ENCODE measurements at places on chromosomes 3 and 15.
A peak's percentile ranks its signal among the peaks of the same experiment; 100 is the strongest.

DNA sequence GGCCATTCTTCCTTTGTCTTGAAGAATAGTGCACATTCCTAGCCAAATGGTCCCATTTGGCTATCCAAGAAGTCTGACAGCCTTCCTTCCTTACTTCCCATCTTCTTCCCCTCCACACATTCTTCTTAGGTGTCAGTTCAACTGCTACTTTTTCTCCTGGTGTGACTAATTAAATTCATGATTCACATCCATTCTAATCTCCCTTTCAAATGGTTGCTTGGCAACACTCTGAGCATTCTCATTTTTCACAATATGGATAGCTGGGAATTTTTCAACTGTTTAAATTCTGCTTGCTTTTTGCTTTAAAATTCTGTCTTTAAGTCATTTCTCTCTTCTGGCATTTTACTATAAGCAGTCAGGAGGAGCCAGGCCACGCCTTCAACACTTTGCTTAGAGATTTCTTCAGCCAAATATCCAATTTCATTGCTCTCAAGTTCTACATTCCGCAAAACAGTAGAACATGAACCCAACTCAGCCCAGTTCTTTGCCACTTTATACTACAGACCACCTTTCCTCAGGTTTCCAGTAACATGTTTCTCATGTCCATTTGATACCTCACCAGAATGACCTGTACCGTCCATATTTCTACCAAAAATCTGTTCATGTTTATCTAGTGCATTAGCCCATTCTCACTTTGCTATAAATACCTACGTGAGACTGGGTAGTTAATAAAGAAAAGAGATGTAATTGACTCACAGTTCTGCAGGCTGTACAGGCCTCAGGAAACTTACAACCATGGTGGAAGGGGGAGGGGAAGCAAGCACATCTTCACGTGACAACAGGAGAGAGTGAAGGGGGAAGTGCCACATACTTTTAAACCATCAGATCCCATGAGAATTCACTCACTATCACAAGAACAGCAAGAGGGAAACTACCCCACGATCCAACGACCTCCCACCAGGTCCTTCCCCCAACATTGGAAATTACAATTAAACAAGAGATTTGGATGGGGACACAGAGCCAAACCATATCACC lies 31.9 kb upstream of the MCF2L2 start:
- H3K4me1 ChIP-seq = no peaks in the 10 kb centered on the region
- no peaks in the 10 kb centered on the region for H3K36me3 ChIP-seq
- no peak for DNase-seq
- H3K27ac ChIP-seq = no peak overlapping the region
- no peak overlapping the region for H3K4me3 ChIP-seq

DNA sequence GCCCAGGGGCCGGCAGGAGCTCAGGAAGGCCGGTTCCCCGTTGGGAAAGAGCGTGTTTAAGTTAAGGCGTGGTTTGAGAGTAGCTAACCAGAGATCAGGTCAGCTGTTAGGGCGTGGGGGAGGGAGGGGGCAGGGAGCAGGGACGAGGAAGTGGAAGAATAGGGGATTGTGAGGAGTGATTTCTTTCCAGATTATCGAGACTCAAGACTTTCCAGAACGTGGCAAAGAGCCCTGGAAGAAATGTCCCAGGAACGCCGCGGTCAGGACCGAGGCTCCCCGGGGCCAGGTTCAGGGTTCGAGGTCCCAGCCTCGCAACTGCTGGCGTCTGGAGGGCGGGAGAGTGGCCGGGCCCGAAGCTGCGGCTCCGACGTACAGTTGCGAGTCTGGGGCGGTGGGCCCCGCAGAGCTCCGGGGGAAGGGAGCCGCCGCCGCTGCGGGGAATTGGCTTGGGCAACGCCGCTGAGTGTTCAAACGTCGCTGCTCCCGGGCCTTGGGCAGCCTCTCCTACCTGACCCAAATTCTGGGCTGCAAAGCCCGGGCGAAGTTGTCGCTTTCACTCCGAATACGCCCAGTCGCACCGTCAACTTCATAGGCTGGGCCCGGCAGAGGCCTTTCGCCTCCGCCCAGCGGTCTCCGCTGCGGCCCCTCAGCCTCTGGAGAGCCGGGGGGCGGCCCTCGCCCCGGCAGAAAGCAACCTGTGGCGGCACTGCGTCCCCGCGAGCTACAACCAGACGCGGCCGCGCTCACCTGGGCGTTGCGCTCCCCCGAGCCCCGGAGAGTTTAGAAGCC lies 9.5 kb downstream of the ISL2 start:
- H3K4me3 ChIP-seq = peak overlapping the region; percentile 82
- no peak overlapping the region for H3K27ac ChIP-seq
- no peaks in the 10 kb centered on the region for H3K36me3 ChIP-seq
- peaks cover 52% of the 10 kb centered on the region for H3K27me3 ChIP-seq
- no peak for DNase-seq
- H3K4me1 ChIP-seq = peaks cover 42% of the 10 kb centered on the region

DNA sequence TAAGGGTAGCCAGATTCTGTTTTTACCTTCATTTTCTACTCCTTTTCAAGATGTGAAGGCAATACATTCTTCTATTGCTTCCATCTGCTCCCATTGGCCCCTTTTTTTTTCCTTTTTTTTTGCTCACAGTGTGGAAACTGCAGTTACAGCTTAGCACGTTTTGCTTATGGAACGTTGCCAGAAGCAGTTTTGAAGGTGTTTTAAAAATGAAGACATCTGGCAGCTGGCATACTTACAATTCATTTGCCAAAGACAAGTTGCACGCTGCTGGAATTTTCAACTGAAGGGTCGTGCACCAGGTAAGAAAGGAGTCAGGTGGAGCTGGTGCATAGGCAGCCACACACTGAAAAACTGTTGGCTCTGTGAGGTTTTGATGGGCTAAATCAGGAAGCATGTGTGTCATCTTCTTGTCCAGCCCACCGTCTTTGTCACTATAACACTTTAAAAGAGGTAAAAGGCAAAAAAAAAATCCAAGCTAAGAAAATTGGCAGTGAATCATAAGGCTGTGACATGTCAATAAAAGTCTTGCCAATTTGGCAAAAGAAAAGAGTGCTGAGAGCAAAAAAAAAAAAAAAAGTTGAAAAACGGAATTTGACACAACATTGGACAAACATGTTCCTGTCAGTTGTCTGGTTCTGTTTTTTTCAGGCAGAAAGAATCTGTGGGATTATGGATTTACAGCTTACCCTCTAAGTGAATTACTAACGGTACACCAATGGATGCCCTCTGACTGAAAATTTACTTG lies 225.4 kb upstream of the SOX2 start:
- no peaks in the 10 kb centered on the region for H3K27me3 ChIP-seq
- no peaks in the 10 kb centered on the region for H3K4me1 ChIP-seq
- H3K36me3 ChIP-seq = no peaks in the 10 kb centered on the region
- no peak overlapping the region for H3K4me3 ChIP-seq

DNA sequence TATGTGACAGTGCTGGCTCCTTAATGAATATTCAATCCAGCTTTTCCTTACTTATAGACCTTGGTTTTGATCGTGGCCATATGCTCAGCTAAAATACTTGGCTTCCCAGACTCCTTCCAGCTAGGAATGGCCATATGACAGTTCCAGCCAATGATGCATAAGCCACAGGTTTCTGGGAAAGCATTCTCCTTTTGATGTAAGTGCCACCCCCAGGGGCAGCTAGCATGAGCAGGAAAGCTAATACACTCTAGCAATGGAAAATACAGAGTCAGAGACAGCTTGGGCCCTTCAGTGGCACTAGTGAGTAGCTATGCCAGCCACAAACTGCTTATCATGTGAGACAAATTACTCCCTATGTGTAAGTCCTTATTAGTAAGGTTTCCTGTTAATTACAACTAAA lies 26.7 kb downstream of the TBC1D2B start:
- H3K36me3 ChIP-seq = peaks cover 17% of the 10 kb centered on the region
- peaks cover 93% of the 10 kb centered on the region for H3K4me1 ChIP-seq
- DNase-seq = no peak
- H3K27ac ChIP-seq = peak overlapping the region; percentile 77
- H3K27me3 ChIP-seq = no peaks in the 10 kb centered on the region
- H3K4me3 ChIP-seq = no peak overlapping the region

- no peaks in the 10 kb centered on the region for H3K27me3 ChIP-seq
- no peak overlapping the region for H3K27ac ChIP-seq
- peaks cover 10% of the 10 kb centered on the region for H3K36me3 ChIP-seq
- no peak overlapping the region for H3K4me3 ChIP-seq
Observed at GRCh38 chr3:183061391-183062172, 37.7 kb downstream of the MCCC1 start.

GRCh38 chr15:91482799-91483198 lies 370.7 kb upstream of the SLCO3A1 start:
- H3K4me3 ChIP-seq = no peak overlapping the region
- H3K27ac ChIP-seq = no peak overlapping the region
- H3K27me3 ChIP-seq = no peaks in the 10 kb centered on the region
- H3K36me3 ChIP-seq = no peaks in the 10 kb centered on the region
- peaks cover 13% of the 10 kb centered on the region for H3K4me1 ChIP-seq
